ENCODE measurements at places on chromosomes 1 and 21.

DNA sequence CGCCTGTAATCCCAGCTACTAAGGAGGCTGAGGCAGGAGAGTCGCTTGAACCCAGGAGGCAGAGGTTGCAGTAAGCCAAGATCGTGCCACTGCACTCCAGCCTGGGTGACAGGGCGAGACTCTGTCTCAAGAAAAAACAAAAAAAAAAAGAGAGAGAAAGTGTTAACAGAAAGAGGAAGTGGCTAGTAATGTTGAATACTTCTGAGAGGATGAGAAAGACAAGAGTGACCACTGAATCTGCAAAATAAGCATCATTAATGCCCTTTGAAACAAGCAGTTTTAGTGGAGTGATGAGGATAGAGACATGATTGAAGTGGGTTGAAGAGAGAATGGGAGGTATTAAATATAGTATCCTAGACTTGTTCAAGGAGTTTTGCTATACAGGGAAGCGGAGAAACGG, 11.7 kb downstream of the MPZ start:
- no peak for DNase-seq

DNA sequence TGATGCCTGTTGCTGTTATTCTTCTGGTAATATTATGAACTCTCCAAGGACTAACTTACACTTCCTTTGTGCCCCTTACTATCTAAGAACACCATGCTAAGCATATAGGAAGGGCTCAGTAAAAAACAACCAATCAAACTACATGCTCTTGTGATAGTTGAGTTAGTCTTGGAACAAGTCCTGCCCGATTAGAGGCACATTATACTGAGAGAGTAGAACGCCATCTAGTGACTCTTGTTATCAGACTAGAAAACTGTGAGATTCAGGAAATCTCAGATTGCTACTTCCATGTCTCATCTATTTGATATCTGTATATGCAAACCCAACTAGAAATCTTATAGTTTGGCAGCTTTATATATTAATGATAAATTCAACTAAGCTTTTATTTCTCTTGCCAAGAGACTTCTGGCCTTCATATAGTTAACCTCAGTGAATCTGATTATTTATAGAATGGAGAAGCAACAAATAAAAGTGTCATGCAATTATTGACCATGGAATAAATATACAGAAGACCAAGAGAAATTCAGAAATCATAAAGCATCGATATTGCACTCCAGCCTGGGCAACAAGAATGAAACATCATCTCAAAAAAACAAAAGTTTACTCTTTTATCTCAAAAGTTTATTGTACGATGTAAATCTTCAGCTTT, 7.8 kb upstream of the SRRM1 start:
- DNase-seq: peak; percentile 42

GRCh38 chr1:222928212-222928611, 113.4 kb downstream of the DISP1 start:
- no peak for DNase-seq

GRCh38 chr1:195761104-195761503, 847.1 kb downstream of the KCNT2 start:
- no peak for DNase-seq

DNA sequence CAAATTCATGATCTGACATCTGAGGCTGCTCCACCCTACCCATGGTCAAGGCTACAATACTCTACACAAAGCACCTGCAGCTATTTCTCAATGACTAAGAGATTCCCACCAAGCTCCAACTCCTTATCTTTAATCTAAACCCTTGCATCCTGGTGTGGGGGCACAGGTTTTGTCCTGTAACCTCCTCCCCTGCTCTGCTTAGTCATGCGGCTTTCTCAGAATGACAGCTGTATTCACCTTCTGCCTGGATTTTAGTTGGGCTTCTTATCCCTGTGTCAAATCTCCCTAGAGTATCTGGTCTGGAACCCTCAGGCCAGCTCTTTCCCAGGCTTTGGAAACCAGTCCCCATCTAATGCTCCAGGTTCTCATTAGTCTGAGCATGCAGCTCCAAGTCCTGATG, 159.0 kb downstream of the BARHL2 start:
- DNase-seq: no peak

- DNase-seq: peak; percentile 9
These were observed 221.4 kb upstream of the PKN2 start for GRCh38 chr1:88462488-88463261.

- no peak for DNase-seq
These were observed 60.0 kb downstream of the EIF2B3 start for GRCh38 chr1:44926311-44926781.

GRCh38 chr1:187513190-187513589, 684.4 kb downstream of the PLA2G4A start:
- no peak for DNase-seq

- no peak for DNase-seq
These were observed 8.1 kb upstream of the CLCA4 start for GRCh38 chr1:86538775-86539174.

DNA sequence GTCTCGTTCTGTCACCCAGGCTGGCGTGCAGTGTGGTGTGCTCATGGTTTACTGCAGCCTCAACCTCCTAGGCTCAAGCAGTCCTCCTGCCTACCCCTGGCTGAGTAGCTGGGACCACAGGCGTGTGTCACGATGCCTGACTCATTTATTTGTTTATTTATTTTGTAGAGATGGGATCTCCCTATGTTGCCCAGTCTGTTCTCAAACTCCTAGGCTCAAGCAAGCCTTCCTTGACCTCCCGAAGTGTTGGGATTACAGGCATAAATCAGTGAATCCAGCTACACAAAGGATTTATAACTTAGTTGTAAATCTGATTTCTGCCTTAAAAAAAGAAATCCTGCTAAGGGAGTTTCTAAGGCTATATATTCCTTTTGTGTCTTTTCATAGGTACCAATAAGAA, 30.5 kb upstream of the ZNF496 start:
- no peak for DNase-seq

DNA sequence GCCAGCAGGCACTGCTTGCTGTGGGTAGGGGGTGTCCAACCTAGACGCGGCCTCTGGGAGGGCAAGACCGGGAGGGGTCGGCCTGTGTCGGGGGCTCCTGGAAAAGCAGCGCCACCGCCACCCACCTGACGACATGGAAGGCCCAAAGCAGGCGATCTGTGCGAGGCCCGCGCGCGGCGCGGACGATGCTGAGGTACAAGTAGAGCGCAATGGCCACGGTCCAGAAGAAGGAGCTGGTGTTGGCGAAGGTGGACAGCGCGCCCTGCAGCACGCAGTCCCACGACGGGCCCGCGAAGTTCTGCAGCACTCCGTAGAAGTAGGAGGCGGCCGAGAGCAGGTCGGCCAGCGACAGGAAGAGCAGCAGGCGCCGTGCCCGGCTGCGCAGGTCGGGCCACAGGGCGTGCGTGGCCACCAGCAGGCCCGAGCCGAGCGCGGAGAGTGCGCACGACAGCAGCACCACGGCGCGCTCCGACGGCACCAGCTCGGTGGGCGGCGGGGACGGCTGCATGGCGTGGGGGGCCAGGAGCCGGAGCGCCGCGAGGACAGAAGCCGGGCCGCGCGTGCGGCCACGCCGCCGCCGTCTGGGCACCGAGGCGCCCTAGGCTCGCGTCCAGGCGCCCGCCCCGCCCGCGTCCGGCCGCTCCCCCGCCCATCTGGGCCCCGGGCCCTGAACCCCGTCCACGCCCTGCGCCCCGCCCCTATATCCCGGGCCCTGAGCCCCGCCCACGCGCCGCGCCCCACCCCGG, at the start of gene GPR157:
Gene GPR157, minus strand, starts transcription at position 583 of the 746 bp plus-strand sequence. Its CDS starts 75 bp downstream, at position 508.
- DNase-seq: no peak

- no peak for DNase-seq
These were observed 423.0 kb downstream of the RPS6KC1 start for GRCh38 chr1:213474054-213474453.

- DNase-seq: no peak
These were observed 10.6 kb downstream of the OR2W3 start for GRCh38 chr1:247905910-247906503.

GRCh38 chr1:217910791-217911320, 279.7 kb downstream of the SPATA17 start:
- no peak for DNase-seq

- no peak for DNase-seq
These were observed 1.3 kb upstream of the PEX10 start for GRCh38 chr1:2413495-2414296.

- no peak for DNase-seq
These were observed 14.7 kb downstream of the S100A7A start for GRCh38 chr1:153431002-153431401.

- no peak for DNase-seq
These were observed 105.6 kb downstream of the NTPCR start for GRCh38 chr1:233055879-233056641.

DNA sequence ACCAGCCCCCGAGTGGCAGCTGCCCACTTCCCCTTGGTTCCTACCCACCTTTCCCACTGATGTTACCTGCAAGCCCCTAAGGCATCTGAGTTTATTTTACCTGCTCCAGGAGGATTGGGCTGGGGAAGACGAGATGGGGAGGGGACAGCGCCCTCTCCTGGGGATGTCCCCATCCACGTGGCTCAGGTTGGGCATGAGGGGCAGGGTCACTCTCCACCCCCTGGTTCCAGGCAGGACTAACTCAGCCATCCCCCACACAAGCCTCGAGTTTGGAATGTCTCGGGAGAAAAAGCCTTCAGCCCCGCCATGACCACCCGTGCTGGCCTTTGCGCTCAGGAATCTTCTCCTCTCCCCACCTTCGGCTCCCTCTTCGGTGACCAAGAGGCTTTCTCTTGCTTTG, 90.0 kb downstream of the ARHGEF10L start:
- no peak for DNase-seq

DNA sequence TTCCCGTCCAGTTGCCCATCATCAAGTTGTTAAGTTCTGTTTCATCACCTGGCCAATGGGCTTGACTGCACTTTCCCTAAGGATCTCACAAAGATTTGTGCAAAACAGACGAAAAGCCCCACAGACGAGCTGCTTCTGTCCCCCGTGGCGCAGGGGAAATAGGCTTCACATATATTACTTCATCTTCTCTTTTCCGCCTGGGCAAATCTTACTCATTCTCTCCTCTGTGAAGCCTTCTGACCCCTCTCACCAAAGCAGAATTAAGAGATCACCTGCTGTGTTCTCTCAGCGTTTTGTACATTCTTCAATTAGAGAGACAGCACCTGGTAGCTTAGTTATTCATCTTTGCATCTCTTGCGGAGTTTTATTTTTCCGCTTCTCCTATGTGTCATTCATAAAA, 129.8 kb downstream of the IGSF21 start:
- DNase-seq: peak; percentile 14

- DNase-seq: no peak
These were observed 926 bp downstream of the BLACAT1 start for GRCh38 chr1:205454903-205455335.

- no peak for DNase-seq
These were observed at the start of gene GOLT1A for GRCh38 chr1:204213668-204214662. Gene GOLT1A, minus strand, starts transcription at chr1:204213988. Its CDS starts 82 bp downstream, at chr1:204213906.

DNA sequence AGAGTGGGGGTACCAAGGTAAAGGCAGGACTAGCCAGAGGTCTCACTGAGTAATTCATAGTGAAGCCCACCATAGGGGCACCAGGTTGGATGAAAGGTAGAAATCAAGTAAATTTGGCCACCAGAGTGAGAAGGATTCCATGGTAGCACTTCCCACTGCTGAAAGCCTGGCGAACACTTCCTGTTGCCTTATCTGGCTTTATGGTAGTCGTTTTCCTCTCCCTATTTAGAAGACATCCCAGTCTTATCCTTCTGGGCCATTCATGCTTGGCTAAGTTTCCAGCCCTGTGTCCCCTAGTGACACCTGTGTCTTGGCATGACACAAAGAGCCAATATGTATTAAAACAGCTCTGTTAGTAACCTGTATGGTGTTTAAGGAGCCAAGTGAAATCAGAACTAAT, 74.3 kb upstream of the SIPA1L2 start:
- DNase-seq: no peak

- DNase-seq: no peak
These were observed 183.5 kb downstream of the RUNX1 start for GRCh38 chr21:34865400-34866241.

DNA sequence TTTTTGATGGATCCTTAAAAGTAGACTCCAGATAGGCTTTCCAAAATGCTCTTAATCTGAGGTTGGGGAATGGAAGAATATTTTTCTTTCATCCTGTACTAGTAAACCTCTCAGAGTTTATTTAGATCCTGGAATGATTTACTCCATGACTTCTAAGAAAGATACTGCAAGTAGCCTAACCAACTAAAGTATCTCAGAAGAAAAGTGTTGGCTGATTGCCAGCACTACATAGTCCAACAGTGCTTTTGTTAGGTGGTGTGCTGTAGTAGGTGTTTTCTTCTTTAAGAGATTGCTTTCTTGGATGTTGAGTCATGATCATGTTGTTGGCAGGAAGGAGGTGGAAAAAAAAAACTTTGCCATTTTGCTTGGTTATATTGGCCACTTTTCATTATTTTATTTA, 119.8 kb downstream of the OSBPL9 start:
- peak; percentile 15 for DNase-seq

- no peak for DNase-seq
These were observed 206.7 kb upstream of the C1orf87 start for GRCh38 chr1:60280256-60280655.

DNA sequence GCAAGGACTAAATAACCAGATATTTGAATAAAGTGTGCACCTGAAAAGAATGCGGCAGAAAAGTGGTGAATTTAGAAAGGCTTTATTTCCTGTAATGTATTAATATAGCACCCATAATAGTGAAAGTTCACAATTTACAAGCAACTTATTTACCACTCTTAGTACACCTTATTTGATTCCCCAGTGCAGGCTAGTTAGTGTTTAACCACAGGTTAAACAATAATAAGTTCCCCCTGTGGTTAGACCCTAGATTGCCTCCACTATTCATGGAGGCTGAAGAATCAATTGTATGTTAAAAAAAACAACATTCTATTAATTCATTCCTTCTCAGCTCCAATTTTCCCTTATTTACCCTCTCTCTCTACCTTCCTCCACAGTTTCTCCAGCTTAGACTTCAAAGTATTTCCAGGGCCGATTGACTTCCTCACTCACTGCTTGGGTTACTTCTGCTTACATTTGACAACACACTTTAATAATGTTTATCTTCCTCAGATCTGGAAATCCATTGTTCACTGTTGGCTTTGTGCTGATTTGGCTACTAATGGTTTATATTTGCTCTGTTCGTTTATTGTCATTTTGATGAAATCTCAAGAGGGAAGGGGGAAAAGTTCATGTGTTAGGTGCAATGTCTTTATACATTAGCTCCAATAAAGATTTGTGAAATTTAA, 796.3 kb downstream of the BRINP3 start:
- no peak for DNase-seq

GRCh38 chr1:199113265-199113869, 474.5 kb downstream of the PTPRC start:
- no peak for DNase-seq

All from DMS79 (cell line).